ENCODE measurements at places on chromosomes 11 and 22.

DNA sequence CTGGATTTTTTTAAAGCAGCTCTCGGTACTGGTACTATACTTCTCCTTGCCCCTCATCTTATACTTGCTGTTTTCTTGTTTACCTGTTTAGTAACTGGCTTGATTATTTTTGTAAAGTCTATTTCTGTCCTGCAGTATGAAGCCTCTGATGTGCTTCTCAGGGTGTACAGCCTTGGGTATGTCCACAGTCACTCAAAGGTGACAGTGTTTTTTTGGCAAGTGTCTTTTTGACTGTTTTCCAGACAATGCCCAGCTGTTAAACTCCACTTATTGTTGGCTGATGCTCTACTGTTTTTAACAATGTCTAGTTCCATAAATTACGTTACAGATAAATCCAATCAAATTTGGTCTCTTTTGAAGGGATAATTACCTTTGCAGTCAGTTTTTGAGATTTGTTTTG is 475.2 kb downstream of the JRKL start:
- DNase-seq = no peak

DNA sequence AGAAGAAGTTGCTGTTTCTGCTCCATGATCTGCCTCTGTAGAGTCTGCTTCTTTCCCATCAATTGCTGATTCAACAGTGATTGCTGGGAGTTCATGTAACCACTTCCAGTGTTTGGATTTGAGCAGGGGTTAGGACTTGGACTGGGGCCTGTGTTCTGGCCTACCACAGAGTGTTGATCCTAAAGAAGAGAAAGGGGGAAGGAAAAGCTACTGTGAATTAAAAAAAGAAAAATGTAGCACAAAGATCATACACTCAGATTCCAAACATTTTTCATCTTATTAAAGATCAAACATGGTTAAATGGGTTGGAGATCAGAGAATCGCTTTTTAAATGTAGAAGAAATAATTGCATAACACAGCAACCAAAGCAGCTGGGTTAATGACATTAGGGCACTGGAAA is 67.6 kb upstream of the MTMR2 start:
- DNase-seq = no peak

- no peak for DNase-seq
Measured at GRCh38 chr11:73017024-73017751, 124.9 kb downstream of the FCHSD2 start.

DNA sequence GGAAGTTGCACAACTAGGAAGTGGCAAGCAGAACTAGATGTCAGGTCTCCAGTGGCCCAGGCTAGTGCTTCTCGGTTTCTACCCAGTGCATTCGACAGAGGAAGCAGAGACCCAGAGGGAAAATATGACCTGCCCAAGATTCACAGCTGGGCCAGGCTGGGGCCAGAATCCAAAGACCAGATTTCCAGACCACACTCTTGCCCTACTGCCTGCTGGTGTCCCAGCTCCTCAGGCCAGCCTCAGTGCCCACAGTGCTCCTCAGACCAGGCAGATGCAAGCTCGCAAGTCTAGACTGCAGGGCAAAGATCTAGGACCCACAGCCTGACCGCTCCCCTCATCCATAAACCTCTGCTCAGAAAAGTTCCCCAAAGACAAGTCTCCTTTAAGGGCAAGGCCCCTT is 262.6 kb downstream of the BUD13 start:
- DNase-seq = no peak

GRCh38 chr11:33449798-33450197 is 192.6 kb downstream of the HIPK3 start:
- peak; percentile 71 for DNase-seq

DNA sequence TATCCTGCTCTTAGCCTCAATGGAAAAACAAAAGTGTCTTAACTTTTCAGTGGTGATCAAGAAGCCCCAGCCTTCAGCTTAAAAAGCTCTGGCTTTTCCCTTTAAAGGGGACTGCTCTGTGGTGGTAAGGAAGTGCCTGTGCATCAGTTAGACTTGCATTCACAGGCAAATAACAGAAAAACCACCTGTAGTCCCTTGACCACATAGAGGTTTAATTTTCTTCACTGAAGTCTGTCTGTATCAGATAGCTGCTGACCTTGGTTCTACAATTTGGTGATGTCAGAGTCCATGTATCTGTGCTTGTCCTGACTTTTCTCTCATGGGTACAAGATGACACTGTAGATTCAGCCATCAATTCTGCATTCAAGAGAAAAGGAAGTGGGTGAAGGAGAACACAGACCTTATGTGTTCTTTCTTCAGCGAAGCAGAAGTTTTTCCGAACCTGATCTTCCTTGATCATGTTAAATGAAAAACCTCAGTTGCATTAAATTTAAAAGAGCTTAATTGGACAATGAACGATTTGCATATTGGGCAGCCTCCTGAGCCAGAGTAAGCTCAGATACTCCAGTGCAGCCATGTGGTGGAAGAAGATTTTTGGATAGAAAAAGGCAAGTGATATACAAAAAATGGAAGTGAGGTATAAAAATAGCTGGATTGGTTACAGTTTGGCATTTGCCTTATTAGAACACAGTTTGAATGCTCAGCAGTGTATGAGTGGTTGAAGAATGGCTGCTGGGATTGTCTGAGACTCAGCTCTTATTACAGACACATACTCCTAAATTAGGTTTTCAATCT is 43.2 kb upstream of the RDX start:
- no peak for DNase-seq

GRCh38 chr11:119421351-119421750 is 1.6 kb downstream of the THY1 start:
- DNase-seq = no peak

DNA sequence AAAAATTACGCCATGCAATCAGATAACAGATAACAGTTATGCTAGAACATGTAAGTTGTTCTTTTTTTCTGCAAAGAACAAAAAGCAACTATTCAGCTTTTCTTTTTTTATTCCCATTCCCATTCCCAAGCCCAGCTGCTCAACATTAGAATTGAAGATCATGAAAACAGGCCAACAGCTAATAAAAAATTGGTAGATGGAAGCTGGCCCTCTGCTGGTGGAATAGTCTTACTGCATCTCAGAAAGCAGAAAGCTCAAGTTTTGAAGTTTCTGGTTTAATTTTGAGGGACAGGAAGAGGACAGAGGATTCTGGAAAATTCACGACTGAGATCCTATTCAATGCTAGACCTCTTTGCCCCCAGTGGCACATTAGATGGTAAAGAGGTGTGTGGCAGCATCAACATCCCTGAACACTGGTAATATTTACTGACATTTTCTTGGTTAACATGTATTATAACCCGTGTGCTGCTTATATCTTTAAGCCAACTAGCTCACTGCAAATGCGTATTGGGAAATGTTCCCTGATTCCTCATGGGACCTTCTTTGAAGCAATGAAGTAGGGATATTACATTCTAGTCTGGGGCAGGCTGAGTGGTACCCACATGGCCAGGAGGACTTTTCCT is 591.2 kb downstream of the OPCML start:
- DNase-seq = peak; percentile 6

DNA sequence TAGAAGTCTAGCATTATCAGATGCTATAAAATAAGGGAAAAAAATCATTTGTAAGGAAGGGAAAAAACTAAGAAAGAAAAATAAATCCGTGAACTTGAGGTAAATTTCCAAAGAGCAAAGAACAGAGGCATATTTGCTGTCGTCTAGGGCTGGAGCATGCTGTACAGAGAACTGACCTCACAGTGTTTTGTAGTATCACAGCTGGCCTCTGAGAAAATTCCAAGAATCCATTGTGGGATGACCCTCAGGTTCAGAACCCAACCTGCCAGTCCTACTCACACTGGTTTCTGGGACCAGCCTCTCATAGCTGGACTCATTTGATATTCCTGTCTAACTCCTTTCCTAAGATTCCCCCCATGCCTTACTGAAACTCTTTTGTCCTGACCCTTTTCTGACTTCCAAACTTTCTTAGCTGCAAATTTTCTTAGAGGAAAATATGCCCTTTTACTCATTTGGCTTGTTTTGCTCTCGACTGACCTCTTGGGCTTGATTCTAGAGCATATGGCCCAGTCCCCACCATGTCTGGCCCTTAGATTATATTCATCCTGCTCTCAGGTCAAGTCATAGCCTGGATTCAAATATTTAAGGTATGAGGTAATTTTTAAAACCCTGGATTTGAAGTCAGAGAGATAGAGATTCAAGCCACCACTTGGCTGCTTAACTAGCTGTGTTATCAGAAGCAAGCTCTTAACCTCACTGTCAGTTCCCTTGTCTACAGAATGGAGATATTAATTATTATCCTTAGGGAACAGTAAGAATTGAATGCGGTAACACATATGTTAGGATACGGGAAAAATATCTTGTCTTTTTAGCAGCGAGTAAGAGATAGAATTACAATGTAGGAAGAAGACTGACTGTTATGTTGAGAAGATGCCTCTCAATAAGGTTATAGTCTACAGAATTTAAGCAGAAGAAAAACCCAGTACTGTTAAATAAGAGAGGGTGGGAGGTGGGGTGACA is 89.7 kb upstream of the KCNA4 start:
- no peak for DNase-seq

DNA sequence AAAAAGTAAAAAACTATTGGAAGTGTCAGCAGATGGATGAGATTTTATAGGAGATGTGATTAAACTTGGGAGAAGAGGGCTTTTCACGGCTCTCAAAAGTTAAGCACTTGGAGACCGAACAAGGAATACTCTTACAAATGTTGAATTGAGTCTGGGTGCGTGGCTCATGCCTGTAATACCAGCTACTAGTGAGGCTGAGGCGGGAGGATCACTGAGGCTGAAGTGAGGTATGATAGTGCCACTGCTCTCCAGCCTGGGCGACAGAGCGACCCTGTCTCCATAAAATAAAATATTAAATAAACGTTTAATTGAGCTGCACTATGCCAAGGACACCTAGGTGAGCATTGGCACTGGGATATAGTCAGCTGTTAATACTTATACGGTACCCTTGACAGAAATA is 1.9 kb downstream of the CEP57 start:
- DNase-seq = no peak

GRCh38 chr11:3152471-3153110 is 12.5 kb downstream of the OSBPL5 start:
- DNase-seq = peak; percentile 73

- peak; percentile 11 for DNase-seq
Measured at GRCh38 chr11:76799066-76799804, 16.1 kb downstream of the TSKU start.

DNA sequence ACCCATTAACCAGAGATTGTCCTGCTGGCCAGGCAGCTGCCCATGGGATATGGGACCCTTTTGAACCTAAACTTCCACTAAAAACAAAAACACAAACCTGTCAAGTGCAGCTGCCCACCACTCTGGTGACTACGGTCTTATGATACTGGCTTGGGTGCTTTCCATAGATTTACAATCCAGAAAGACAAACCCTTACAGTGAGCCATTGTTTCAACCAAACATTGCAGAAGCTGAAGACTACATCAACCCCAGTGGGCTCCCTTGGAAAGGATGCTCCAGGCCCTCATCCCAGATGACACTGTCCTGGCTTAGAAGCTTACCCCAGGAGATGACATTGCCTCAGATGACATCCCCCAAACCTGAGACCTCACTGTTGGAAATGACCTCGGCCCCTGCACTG is 56.9 kb upstream of the WNT11 start:
- no peak for DNase-seq

- no peak for DNase-seq
Measured at GRCh38 chr11:36628765-36629244, 30.8 kb upstream of the RAG2 start.

DNA sequence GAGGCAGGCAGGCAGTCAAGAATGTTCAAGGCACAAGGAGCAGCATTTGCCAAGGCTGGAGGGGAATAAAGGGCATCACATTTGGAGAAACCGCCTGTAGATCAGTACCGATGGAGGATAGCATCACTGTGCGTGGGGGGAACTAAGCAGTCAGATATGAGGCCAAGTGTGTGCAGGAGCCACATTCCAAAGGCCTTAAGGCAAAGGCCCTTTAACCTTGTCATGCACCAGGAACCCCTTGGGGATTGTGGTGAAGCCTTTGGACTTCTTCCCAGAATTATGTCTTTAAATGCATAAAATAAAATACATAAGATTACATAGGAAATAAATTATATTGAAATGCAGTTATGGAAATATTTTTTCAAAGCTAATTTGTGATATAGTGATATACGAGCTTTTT is 532.1 kb downstream of the BUD13 start:
- DNase-seq = peak; percentile 65

DNA sequence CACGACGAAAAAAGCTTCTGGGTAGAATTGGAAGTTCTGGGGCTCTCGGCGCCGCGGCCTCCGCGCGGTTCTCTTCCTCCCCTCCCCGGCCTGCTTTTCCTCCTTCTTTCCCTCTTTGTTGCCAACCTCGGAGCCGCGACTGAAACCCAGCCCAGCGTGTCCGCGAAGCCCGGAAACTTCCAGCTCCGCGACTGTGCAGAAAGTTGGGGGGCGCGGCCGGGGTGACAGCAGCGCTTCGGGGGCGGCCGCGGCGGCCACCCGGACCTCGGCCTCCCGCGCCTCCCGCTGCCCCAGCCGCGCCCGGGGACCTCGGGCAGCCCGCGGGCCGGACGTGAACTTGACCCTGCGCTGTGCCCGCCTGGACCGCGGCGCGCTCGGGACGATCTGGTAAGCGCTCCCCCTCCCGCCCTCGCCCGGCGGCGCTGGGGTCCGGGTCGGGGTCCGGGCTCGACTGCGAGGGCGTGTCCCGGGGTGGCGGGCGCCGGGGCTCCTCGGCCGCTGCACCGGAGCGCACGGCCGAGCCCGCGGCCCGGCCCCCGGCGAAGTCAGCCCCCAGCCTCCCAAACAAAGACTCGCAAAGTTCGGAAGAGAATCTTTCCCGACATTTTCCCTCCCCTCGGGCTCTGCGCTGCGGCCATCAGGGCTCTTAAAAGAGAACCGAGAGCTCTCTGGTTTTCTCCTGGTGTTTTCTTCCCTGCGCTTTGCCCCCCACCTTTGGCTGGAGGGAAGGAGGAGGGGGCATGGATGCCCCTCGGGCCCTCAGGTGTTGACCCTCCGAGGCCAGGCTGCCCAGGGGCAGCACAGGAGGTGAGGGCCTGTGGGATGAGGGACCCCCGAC is 67.9 kb upstream of the WNT7B start:
- DNase-seq = no peak

- no peak for DNase-seq
Measured at GRCh38 chr11:66451663-66452062, 13.0 kb upstream of the MRPL11 start.

DNA sequence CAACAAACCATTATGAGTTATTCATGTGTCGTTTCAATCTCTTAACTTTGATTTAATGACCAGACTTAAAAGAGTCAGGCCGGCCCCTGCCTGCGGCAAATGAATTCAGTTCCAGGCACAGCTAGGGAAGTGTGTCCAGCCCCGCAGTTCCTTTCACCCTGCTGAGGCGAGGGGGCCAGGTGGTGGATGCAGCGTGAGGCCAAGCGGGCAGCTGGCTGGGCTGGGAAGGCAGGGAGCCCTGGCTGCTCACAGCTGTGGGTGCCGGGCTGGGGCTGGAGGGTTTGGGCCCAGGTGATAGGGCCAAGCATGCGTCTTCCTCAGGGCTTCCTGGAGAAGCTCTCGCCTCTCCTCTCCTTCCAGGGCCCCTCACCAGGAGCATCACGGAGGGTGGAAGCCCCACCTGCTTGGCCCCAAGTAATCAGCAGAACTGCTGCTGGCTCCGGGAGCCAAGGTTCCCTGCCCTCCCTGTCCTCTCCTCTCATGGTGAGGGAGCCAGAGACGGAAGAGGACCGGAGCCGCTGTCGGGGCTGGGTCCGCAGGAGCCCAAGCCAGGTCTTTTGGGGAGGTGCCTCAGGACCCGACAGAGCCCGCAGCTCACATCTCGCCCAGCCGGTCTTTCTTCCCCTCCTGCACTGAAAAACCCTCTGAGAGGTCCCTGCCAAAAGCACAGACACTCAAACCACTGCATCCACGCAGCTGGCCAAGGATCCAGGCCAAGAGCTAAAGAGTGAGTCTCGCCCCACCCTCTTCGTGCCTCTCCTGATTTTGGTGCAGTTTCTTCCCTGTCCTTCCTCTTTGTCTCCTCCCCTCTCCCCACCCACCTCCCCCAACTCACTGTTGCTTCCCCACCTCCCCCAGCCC is 97.0 kb downstream of the ST3GAL4 start:
- no peak for DNase-seq
